A549 treated with Hydrocortisone at 1 μM for 4 hours (cell line): ENCODE measurements at places on chromosomes 11 and 22. TPM values are rescaled to one million over a fixed set of nuclear protein-coding genes. Genes with fewer than 3 reads are reported as not detected.

Gene SPON1
- 0.07 TPM in 1 of 5 replicates, not detected in the others for total RNA-seq

Gene TMX2
- 142 to 168 TPM (median 155 TPM) in 5 replicates for total RNA-seq

Gene P4HA3
- total RNA-seq, result 39.0 to 62.7 TPM (median 53.8 TPM) in 5 replicates

Gene CRYBB3
- total RNA-seq, result not detected in 5 replicates

Gene BSX
- total RNA-seq, result not detected in 5 replicates

Gene NPAT
- 3.7 to 6.3 TPM (median 4.0 TPM) in 5 replicates for total RNA-seq

Gene CCDC89
- total RNA-seq, result not detected in 5 replicates

Gene DNAJB7
- total RNA-seq, result not detected in 5 replicates

Gene FXYD6
- 0.30 to 0.50 TPM (median 0.39 TPM) in 5 replicates for total RNA-seq

Gene KLHL35
- total RNA-seq, result 0.82 to 1.5 TPM (median 0.89 TPM) in 5 replicates

Gene SHISA8
- 0.10 to 0.35 TPM (median 0.20 TPM) in 5 replicates for total RNA-seq

Gene NTM
- not detected in 5 replicates for total RNA-seq

Gene CD6
- total RNA-seq, result 0.08 to 0.22 TPM (median 0.21 TPM) in 5 replicates

Gene NOL12
- 23.6 to 28.3 TPM (median 26.4 TPM) in 5 replicates for total RNA-seq

Gene VSTM5
- total RNA-seq, result not detected in 5 replicates

Gene MRGPRE
- 0.08 to 0.22 TPM (median 0.18 TPM) in 4 of 5 replicates, not detected in the other for total RNA-seq

Gene LGR4
- total RNA-seq, result 29.5 to 45.5 TPM (median 37.1 TPM) in 5 replicates

Gene CAPN1
- 104 to 118 TPM (median 113 TPM) in 5 replicates for total RNA-seq

Gene ARCN1
- 82.7 to 107 TPM (median 89.9 TPM) in 5 replicates for total RNA-seq

Gene P2RX3
- total RNA-seq, result 0.07 to 0.32 TPM (median 0.23 TPM) in 5 replicates

Gene YDJC
- 30.2 to 55.0 TPM (median 52.8 TPM) in 5 replicates for total RNA-seq

Gene INTS4
- total RNA-seq, result 16.4 to 20.5 TPM (median 17.7 TPM) in 5 replicates

Gene MAJIN
- total RNA-seq, result not detected in 5 replicates

Gene P2RX6
- total RNA-seq, result 0.56 to 0.97 TPM (median 0.79 TPM) in 5 replicates

Gene PTPN5
- 0.02 TPM in 1 of 5 replicates, not detected in the others for total RNA-seq

Gene HOATZ
- not detected in 5 replicates for total RNA-seq

Gene SCGB1A1
- total RNA-seq, result not detected in 5 replicates

Gene COMT
- total RNA-seq, result 124 to 164 TPM (median 153 TPM) in 5 replicates

Gene MMP10
- total RNA-seq, result 0.62 to 1.5 TPM (median 0.96 TPM) in 5 replicates

Gene CBX6
- 25.8 to 31.4 TPM (median 27.8 TPM) in 5 replicates for total RNA-seq
